Activated CD8-positive, alpha-beta memory T cell treated with anti-CD3 and anti-CD28 coated beads, Interleukin-2, amount 50 U/mL, for 4 hours (primary cell): ENCODE measurements at places on chromosomes 3 and 15.
A peak's percentile ranks its signal among the peaks of the same experiment; 100 is the strongest.

GRCh38 chr3:114389156-114389555 lies 95.3 kb downstream of the TIGIT start:
- peak; percentile 20 for DNase-seq

DNA sequence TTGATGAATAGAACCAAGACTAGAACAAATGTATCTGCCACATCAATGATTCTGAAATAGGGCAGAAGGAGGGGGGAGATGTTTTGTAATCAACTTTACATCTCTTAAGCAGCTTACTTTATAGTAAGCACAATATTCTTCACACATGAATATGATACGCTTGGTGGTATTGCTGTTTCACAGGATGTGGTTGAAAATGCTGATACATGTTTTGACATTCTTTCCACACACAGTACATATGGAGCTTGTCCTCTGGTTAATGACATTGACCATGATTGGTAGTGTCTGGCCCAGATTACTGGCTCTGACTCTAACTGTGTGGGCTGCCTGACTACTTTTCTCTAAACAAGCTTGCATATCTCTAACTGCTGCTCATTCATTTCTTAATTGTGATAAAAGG lies 168.9 kb downstream of the KLHL25 start:
- DNase-seq: no peak

DNA sequence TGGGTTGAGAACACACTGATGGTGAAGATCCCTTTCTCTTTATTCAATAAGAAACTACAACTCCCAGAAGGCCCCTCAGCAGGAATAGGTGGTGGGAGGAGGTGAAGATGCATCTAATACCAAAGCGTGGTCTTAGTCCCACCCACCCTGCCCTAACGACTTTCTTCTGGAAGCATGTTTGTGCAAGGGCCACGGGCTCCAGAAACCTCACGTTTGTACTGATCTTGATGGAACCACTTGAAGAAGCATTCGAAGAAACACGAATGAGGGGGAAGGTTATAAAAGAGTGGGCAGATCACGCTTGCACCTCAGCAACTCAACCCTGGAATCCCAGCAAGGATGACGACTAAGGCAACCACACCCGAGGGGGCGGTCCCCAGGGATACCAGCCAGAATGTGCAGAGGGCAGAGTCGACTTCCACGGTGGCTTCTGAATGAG lies 10.6 kb upstream of the SLC25A36 start:
- no peak for DNase-seq

- no peak for DNase-seq
These were observed 1044.2 kb downstream of the AGBL1 start for GRCh38 chr15:87123676-87124382.

DNA sequence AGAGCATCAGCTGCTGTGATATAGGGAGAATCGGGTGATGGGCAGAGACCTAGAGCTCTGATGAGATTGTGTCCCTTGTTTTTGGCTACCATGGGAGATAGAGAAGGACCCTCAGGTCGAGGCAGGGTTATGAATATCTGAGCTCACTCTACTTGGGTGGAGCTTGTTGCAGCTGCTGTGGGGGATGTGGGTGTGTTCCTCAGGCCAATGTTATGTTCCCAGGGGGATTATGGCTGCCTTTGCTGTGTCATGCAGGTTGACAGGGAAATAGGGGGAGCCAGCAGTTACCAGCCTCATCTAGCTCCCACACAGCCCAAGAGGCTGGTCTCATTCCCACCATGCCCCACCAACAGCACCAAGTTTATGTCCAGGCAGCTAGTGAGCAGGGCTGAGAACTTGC lies 131.5 kb downstream of the TRIM42 start:
- DNase-seq: no peak

- DNase-seq: no peak
These were observed 150.5 kb downstream of the LRRK1 start for GRCh38 chr15:101069654-101069973.

DNA sequence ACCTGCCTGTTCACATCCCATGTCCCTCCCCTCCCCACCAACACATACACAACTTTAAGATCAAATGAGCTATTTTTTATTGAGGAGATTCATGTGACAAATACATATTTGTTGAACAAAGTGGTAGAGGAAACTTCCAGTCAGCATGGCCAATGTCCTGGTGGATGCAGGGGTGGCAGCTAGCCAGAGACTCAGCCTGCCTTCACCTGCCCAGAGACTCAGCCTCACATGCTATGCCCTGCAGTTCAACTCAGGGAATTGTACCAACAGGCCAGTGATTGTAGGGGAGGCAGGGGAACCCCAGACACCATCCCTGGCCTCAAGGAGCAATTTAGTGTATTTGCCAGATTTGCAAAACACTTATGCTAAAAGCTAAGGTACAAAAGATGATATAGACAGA lies 136.6 kb downstream of the OPA1 start:
- no peak for DNase-seq

DNA sequence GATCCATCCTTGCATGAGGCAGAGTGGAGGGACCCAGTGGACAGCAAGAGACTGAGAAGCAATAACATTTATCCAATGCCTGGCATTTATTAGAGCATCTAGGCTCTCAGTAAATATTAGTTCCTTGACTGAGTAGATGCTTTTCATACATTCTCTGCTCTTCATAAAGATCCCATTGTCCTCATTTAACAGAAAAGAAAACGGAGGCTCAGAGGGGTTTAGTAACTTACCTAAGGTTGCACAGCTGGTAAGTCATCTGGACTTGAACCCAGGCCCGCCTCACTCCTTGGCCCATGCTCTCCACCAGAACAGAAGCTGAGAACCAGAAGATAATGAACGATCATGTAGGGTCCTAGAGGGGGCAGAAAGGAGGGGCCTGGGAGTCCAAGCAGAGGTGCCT lies 52.2 kb upstream of the SEC22A start:
- DNase-seq: no peak

GRCh38 chr3:95341314-95341713 lies 1278.5 kb downstream of the NSUN3 start:
- no peak for DNase-seq

DNA sequence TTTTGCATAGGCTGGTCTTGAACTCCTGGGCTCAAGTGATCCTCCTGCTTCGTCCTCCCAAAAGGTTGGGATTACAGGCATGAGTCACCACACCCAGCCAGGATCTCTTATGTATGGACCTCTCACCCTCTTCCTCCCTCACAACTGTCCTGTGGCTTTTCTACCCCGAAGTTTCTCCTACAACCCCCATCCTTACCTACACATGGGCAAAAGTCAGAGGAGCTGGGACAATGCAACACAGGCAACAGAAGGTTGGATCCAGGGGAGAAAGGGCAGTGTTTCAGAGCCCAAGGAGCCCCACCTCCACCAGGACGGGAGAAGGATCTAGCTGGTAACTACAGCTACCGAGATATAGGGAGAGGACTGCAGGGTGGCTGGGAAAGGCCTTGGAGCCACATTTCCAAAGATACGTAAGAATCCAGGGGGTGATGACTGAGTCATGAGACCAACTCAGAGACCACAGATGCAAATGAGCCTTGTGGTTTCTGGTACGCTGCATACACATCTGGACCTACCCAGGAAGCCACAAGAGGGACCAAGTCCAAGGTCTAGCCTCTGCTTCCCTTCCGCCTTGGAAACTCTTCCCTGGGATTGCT lies 13.6 kb downstream of the IGDCC4 start:
- no peak for DNase-seq

DNA sequence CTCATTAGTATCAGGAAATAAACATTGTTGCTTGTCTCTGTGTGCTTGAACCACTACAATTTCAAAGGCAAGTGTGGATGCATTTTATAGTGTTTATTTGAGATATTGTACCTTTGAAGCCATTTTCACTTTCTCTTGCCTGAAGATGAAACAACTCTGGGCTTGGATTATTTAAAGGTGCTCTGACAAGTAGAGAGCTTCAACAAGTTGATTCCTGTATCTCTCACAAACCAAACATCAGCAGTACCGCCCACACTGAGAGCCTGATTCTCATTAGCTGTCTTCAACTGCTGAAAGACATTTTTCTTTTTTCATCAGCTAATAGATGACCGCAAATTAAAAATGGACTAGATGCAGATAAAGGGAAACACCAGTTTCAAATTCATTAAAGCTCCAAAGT lies 806 bp upstream of the CERS3 start:
- no peak for DNase-seq

DNA sequence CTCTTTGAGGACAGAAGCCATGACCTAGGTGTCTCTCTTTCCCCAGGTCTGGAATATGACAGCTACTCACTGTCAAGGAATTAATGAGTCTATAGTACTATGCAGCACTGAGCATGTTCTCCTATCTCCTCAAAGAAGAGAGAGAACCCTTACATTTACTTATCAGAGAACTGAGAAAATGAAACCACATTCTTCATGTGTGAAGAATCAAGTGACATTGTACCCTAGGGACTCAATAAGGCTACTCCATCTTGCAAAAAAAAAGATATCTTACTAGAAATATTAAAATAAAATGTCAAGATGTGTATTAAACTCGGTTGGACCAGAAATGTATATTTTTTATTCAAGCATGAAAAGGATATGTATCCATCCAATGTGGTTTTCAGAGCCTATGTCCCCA lies 133.2 kb upstream of the COL8A1 start:
- DNase-seq: no peak

DNA sequence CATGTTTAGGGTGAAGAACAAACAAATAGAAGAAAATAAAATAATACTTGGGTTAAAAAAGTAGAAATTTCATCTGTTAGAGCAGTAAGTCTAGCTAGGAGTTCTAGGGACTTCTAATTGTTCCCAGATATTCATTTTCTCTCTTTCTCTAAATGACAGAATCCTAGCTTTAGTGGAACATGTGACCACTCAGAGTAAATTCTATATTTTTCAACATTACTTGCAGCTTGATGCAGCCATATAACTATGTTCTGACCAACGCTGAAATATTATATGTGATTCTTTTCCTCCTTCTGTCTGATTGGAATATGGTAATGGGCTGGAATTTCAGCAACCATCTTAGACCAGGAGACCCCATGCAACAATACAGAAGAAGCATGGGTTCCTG lies 8.1 kb downstream of the PTX3 start:
- DNase-seq: no peak

DNA sequence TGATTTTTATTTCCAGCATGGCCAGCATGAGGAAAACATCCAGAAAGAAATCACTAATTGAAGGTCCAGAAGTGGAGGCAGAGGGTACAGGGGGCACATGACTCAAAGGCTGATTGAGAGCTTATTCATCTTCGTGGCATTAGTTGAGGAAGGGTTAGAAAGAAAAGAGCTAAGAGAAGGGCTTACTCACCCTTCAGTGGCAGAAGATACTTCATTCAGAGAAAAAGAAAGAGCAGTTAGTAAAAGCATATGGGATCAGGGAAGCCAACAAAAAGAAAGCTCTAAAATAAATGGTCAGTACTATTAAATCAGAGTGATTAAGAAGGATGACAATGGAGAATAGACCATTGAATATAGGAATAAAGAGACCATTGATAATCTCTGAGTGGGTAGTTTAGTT lies 25.2 kb downstream of the GAP43 start:
- no peak for DNase-seq

- DNase-seq: no peak
These were observed 79.1 kb downstream of the VGLL4 start for GRCh38 chr3:11564577-11565001.

DNA sequence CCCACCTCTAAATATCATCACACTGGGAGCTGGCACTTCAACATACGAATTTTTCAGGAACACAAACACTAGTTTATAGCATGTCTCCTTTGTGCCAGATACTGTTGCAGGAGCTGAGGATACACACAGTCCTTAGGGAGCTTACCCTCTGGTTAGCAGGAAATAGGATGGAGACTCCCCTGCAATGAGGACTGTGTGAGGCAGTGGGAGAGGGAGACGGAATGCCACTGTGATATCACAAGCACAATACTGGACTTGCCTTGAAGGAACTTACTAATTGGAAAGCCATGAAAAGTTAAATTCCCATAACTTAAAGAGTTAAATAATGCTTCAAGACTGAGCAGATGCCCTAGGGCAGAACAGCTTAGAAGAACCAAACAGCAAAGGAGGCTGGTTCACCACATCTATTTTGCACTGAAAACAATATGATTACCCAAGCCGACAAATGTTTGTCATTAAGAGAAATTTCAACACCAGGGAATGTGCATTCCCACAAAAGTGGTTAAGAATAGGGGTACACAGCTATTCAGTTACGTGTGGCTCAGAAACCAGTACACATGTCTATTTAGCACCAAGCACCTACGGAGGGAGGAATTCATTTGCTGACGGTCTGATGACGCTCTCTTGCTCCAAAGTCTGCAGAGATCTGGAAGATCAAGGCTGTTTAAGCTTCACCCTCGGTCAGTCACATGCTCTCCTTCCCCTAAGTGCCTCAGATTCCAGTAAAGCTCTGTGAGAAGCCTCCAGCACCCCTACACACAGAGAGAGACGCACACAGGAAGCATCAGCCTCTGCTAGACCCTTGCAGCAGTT lies 5.2 kb downstream of the TBC1D2B start:
- no peak for DNase-seq

GRCh38 chr3:14698601-14699244 lies 23.8 kb downstream of the C3orf20 start:
- no peak for DNase-seq

- peak; percentile 76 for DNase-seq
These were observed 1.2 kb upstream of the LRRC34 start for GRCh38 chr3:169813757-169814517.

DNA sequence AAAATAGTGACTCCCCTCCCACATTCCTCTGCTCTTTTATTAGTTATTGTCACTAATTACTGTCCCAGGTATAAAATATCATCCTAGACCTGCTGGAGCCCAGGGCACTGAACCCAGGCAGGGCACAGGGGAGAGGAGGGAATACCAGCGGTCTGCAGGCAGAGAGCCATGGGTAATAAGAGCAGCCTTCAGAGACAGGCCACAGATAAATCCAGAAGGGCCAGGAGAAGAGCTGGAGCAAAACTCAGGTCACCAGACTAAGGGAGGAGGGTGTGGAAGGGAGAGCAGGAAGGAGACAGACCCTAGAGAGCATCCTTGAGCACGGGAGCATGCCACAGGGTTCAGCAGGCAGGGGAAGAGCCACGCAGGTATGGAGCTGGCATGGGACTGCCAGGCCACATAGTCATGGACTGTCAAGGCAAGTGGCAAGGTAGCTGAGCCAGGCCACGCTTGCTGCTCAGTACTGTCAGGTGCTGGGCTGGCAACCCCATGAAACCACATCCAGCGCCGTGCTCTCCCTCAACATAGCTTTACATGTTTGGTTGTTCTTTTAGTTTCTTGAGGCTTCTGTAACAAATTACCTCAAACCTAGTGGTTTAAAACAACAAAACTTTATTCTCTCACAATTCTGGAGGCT lies 15.6 kb upstream of the CAPN3 start:
- no peak for DNase-seq

DNA sequence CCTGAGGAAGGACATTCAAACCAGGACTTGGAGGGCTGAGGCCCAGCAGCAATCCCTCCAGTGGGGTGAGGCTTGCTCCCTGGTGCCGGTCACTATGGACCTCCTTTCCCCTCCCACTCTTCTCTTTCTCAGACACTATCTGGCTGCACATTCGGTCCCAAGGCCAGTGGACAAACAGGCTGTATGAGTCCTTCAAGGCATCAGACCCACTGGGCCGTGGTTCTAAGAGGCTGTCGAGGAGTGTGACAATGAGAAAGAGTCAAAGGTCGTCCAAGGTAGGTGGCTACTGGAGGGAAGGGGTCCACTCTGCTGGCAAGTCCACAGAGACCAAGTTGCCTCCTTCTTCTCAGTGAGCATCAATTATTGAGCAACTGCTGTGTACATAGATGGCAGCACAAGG lies 28.0 kb downstream of the NOX5 start:
- no peak for DNase-seq

- DNase-seq: no peak
These were observed 32.5 kb downstream of the RAB27A start for GRCh38 chr15:55257012-55257670.

- no peak for DNase-seq
These were observed 6.8 kb downstream of the VILL start for GRCh38 chr3:37997342-37997741.
